ENCODE measurements at places on chromosomes 5 and 9. TPM values are rescaled to one million over a fixed set of nuclear protein-coding genes. Genes with fewer than 3 reads are reported as not detected.

- DNase-seq, result no peak
Measured at GRCh38 chr9:130191749-130192120, 19.5 kb downstream of the NCS1 start.

GRCh38 chr5:171589461-171589860 lies 170.0 kb downstream of the FGF18 start:
- no peak for DNase-seq

- no peak for DNase-seq
Measured at GRCh38 chr9:77912895-77913693, 118.5 kb downstream of the GNAQ start.

GRCh38 chr9:96435345-96435744 lies 14.6 kb upstream of the HABP4 start:
- DNase-seq, result no peak

DNA sequence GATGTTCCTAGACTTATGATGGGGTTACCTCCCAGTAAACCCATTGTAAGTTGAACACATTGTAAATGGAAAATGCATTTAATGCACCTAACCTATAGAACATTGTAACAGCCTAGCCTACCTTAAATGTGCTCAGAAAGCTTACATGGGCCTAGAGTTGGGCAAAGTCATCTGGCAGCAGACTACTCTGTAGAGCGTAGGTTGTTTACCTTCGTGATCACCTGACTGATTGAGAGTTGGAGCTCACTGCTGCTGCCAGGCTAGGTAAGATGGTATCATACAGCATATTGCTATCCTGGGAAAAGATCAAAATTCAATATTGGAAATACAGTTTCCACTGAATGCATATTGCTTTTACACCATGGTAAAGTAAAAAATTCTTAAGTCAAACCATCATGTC lies 95.4 kb downstream of the HTR4 start:
- no peak for DNase-seq

GRCh38 chr9:71795097-71795813 lies 26.9 kb upstream of the CEMIP2 start:
- no peak for DNase-seq

DNA sequence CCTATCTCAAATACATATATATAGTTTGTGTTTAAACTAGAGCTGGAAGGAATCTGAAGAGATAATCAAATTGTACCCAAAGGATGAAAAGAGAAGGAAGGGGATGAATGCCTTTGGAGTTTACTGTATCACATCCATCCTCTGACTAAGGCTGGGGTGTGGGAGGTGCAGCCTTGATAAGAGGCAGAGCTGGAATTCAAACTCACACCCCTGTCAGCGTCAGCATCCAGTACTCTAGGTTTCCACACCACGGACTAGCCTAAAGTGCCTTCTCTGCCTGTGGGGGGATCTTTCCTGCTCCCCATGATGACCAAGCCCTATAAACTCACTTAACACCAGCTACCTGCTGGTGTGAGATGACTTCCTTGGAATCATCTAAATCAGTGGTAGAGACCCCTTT lies 48.1 kb downstream of the EPB41L4B start:
- no peak for DNase-seq

DNA sequence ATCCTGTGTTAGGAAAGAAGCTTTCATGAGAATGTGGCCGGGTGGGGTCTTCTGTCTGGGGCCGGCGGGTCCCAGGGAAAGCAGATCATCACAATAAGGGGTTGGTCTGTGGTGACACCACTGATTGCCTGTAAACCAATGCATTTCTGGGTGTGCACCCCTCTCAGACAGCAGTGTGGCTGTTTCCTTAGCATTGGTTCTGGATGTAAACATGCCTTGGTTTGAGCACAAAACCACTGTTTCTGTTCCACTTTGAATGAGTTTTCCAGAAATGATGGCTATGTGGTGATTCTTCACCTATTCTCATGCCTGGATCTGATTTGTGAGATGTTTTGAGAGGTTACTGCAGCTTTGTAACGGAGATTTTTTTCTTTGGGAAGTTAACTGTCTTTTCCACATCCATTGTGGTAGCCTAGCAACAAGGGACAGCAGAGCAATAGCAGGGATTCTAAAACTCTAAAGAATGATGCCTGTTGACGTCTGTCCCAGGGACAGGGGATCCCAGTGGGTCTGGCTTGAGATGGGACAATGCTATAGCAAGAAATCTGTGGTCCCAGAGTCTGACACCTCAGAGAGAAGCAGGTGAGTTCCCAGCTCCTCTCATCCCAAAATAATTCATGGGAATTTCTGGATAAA lies at the start of gene CCDC192:
Gene CCDC192 (plus strand): TSS at position 466 of the 636 bp plus-strand sequence. CDS start 55 bp downstream, at position 521.
- no peak for DNase-seq

GRCh38 chr5:171579976-171580411 lies 160.5 kb downstream of the FGF18 start:
- peak; percentile 70 for DNase-seq

GRCh38 chr9:109604781-109605180 lies 106.7 kb upstream of the PTPN3 start:
- DNase-seq, result no peak

- DNase-seq, result no peak
Measured at GRCh38 chr5:870956-871355, 20.2 kb upstream of the ZDHHC11 start.

GRCh38 chr9:18233311-18233710 lies 240.6 kb upstream of the ADAMTSL1 start:
- DNase-seq, result no peak

- DNase-seq, result peak; percentile 88
Measured at GRCh38 chr5:19853616-19854240, 134.3 kb downstream of the CDH18 start.

GRCh38 chr5:1029282-1029944 lies 20.8 kb downstream of the NKD2 start:
- DNase-seq, result no peak

GRCh38 chr5:177447611-177448243 lies 1.1 kb downstream of the PRR7 start:
- DNase-seq, result peak; percentile 100

DNA sequence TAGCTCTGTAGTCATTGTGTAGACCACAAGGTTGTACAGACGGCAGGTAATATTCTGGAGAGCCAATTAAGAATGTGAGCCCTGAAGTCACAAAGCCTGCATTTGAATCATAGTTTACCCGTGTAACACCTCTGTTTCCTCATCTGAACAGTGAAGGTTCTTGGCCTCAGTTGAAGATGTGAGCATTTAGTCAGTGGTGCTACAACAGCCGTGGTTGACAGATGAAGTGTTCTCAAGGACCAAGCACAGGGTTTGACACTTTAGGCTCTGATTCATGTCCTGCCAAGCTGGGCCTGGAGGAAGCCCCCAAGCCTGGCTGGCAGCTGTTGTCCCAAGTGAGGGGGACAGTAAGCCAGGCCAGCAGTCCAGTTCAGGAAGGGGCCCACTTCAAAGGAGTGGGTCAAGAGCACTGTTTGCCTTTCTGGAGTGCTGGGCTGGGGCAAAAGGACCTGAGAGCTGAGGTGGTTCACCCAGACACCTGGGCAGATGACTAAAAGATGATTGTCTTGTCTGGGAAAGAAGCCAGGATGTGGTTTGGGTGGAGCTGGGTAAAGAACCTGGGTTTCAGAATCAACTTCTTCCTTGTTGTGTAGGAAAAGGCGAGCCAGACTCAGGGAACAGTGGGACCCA lies 20.7 kb downstream of the FAXDC2 start:
- DNase-seq, result peak; percentile 15

- DNase-seq, result no peak
Measured at GRCh38 chr5:53946405-53947100, 363.8 kb downstream of the ARL15 start.

GRCh38 chr9:72749276-72749675 lies 203.6 kb downstream of the ALDH1A1 start:
- no peak for DNase-seq

DNA sequence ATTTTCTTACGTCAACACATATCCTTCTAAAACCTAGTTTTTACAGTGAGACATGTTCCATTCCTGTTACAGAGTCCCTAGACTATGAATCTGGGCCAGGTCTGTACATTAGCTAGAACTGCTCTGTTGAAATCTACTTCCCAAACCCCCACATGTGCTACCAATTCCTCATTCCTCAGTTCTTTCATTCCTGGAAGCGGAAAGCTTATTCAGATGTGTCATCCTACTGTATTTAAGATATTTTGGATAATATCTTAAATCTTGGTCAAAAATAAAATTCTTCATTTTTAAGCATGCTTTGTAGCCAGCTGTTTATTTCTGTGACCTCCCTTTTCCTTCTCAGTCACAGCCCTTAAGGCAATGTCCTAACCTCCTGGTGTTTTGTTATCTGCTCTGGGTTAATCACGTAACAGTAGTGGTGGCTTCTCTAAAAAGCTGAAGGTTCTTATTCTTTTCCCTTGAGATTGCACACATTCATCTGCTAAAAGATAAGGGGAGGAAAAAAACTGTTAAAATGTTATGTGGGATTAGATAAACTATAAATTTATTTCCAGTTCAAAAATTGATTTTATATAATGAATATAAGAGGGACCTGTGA lies 35.6 kb downstream of the GLRX start:
- DNase-seq, result no peak

DNA sequence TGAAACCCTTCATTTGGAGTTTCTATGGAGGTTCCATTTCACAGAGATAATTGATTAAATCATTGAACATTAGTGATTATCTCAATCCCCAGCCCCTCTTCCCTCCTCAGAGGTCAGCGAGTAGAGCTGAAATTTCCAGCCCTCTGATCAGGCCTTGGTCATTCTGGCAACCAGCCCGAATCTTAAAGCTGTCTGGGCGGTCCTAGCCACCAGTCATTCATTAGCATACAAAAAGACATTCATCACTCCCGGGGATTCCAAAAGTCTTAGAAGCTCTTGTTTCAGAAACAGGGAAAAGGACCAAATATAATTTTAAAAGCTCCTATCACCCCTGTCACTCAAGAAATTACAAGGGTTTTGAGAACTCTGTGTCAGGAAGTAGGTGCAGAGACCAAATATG lies 41.3 kb downstream of the ZNF474 start:
- DNase-seq, result peak; percentile 69

GRCh38 chr9:14054096-14054495 lies 259.8 kb downstream of the NFIB start:
- no peak for DNase-seq

GRCh38 chr5:115435065-115435777 lies 109.4 kb downstream of the FEM1C start:
- DNase-seq, result no peak

DNA sequence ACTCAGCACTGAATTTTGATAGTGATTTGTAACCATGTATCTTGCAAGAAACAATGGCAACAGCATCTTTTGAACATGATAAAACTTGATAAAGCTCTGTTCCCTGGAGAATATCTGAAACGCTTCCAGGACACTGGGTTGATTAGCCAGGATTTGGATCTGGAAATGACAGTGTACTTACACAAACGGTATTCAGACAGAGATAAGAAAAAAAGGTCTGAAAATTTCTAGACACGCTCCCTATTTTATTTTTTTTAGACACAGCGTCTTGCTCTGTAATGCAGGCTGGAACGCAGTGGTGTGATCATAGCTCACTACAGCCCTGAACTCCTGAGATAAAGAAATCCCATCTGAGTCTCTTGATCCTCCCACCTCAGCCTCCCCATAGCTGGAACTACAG lies 109.0 kb downstream of the GNAQ start:
- DNase-seq, result no peak

GRCh38 chr5:142246258-142246657 lies 78.6 kb downstream of the SPRY4 start:
- DNase-seq, result peak; percentile 99

DNA sequence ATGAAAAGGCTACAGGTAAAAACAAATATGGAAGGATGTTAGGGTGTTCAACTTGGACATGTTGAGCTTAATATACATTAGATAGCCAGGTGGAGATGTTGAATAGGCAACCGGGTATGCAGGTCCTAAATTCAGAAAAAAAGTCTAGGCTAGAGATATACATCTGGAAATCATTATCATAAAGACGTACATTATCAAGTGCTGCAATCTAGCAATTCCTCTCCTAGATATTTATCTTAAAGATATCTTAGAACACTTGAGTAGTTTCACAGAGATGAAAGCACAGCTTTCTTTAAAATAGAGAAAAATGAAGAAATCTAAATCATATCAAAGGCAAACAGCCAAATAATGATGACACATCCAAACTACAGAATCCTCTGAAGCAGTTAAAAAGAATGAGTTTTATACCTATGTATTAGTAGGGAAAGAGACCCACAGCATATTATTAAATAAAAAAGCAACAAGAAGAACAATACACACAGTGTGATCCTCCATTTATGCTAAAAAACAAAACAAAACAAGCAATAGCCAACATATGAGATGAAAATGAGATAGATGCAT lies 3.8 kb downstream of the NUDCD2 start:
- no peak for DNase-seq

GRCh38 chr9:77865385-77866047 lies 166.1 kb downstream of the GNAQ start:
- DNase-seq, result no peak

- DNase-seq, result peak; percentile 91
Measured at GRCh38 chr5:109743770-109744212, 54.1 kb downstream of the MAN2A1 start.

GRCh38 chr9:101846161-101846560 lies 107.7 kb upstream of the GRIN3A start:
- no peak for DNase-seq

- peak; percentile 78 for DNase-seq
Measured at GRCh38 chr5:170552621-170553115, 48.8 kb downstream of the KCNIP1 start.

DNA sequence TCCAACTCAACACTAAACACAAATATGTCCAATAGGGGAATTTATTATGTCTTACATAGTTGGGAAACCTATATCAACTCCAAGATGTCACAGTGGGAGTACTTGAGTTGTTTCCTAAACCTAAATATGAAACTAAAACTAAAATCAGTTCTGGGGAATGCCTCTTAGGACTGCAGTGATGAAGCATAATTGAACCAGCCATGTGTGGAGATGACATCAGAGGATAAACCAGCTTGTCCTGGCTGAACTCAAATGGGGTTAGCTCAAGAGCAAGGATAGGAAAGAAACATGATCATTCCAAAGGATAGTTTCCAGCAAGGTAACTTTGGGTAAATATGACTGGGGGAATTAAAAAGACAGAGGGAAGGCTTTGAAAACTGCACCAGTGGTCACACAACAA lies 88.9 kb upstream of the PLPPR1 start:
- DNase-seq, result no peak

MEGF9 gene
- 2.7 TPM for total RNA-seq

RFX3 gene
- total RNA-seq, result 0.72 TPM

DBH gene
- total RNA-seq, result not detected

NR5A1 gene
- not detected for total RNA-seq

GABRA6 gene
- total RNA-seq, result not detected

SLC1A1 gene
- 1.3 TPM for total RNA-seq

SHOC1 gene
- total RNA-seq, result not detected

PTGR1 gene
- total RNA-seq, result 66.2 TPM

RASEF gene
- total RNA-seq, result 0.92 TPM

DELE1 gene
- 84.9 TPM for total RNA-seq

ENTR1 gene
- 65.6 TPM for total RNA-seq

PPP3R2 gene
- not detected for total RNA-seq

PCDHB10 gene
- total RNA-seq, result 0.10 TPM

FSD1L gene
- 2.1 TPM for total RNA-seq

PCDHGA8 gene
- 0.03 TPM for total RNA-seq

WDR31 gene
- 2.5 TPM for total RNA-seq

NPR3 gene
- total RNA-seq, result 5.8 TPM

WNK2 gene
- total RNA-seq, result 0.17 TPM

ISL1 gene
- 0.20 TPM for total RNA-seq
